ENCODE measurements at places on chromosomes 4 and X.

- DNase-seq: no peak
Measured at GRCh38 chr4:88919056-88919455, 137.9 kb downstream of the FAM13A start.

DNA sequence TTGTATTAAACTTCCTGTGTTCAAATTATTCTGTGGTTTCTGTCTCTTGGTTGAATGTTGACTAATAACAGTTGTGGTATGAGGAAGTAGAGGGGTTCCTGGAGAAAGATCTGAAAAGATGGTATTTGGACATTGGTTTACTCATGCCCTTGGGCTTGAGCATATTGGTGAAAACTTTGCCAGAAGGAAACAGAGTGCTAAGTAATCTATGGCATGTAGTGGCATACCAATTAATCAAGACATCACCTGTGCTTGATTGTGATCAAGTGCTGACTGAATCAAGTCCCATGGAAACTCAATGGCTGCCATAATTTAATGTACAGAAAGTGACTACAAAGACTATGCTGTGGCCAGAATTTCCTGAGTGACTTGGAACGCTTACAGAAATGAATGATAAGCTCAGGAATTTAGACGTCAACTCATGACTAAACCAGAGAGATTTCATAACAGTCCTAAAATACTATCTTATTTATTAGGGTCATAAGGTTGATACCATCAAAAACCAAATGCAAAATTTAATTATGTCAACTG lies 2062.9 kb downstream of the ARAP2 start:
- DNase-seq: peak; percentile 89

GRCh38 chr4:163613383-163613782 lies 118.9 kb downstream of the TMA16 start:
- no peak for DNase-seq

DNA sequence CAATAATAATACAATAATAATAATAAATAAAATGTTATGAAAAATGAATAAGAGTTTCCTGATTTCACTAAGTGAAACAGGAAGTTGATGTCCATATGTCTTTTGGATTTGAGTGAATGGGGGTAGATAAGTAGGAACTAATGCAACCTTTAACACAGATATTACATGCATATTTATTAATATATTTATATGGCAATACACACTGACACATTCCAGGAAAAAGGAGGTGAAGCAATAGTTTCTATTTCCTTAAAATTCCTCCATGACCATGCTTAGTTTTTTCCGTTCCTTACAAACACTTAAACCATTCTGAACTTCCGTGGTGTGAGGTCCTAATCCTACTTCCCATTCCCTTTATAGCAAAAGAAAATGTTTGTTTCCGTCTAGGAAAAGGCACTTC lies 48.3 kb downstream of the ATXN3L start:
- DNase-seq: no peak

GRCh38 chr4:186651624-186652023 lies 72.0 kb downstream of the FAT1 start:
- peak; percentile 79 for DNase-seq
